ENCODE measurements at places on chromosomes 12 and 14.

DNA sequence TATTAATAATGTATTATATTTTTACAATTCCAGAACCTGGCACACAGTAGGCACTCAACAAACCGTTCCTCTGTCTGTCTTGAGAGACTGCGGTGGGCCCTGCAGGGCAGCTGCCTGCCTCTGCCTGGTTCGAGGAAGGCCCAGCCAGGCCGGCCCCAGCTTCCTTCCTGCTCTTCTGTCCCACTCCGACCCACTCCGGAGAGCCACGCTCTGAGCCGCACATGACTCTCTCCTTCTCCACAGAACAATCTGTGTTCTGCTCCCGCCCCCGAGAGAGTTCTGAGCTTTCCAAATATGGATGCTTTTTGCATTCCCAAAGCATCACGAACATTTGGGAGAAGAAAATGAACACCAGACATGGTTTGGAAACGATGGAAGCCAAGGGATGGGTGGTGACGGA is 57.3 kb downstream of the TTC7B start:
- H3K4me1 ChIP-seq, result peaks cover 37% of the 10 kb centered on the region
- DNase-seq, result peak; percentile 89
- peak overlapping the region; percentile 43 for H3K4me3 ChIP-seq
- no peaks in the 10 kb centered on the region for H3K36me3 ChIP-seq
- H3K27ac ChIP-seq, result peak overlapping the region; percentile 96
- H3K27me3 ChIP-seq, result no peaks in the 10 kb centered on the region

- no peak for DNase-seq
- no peaks in the 10 kb centered on the region for H3K36me3 ChIP-seq
- peaks cover 55% of the 10 kb centered on the region for H3K4me1 ChIP-seq
- no peaks in the 10 kb centered on the region for H3K27me3 ChIP-seq
- peak overlapping the region; percentile 56 for H3K27ac ChIP-seq
Observed at GRCh38 chr12:45339035-45339434, 123.1 kb downstream of the ANO6 start.

GRCh38 chr12:54932691-54933090 is 51.9 kb downstream of the TESPA1 start:
- DNase-seq, result no peak
- no peaks in the 10 kb centered on the region for H3K27me3 ChIP-seq
- H3K4me1 ChIP-seq, result no peaks in the 10 kb centered on the region
- no peaks in the 10 kb centered on the region for H3K36me3 ChIP-seq

- no peaks in the 10 kb centered on the region for H3K27me3 ChIP-seq
- no peaks in the 10 kb centered on the region for H3K36me3 ChIP-seq
- no peak overlapping the region for H3K27ac ChIP-seq
- H3K4me1 ChIP-seq, result no peaks in the 10 kb centered on the region
- DNase-seq, result no peak
- no peak overlapping the region for H3K4me3 ChIP-seq
Observed at GRCh38 chr12:92496790-92497189, 206.0 kb upstream of the PLEKHG7 start.

- H3K27ac ChIP-seq, result no peak overlapping the region
- H3K4me3 ChIP-seq, result no peak overlapping the region
- no peak for DNase-seq
Observed at GRCh38 chr12:225012-225411, 11.1 kb upstream of the SLC6A12 start.
